Mammary epithelial cell (primary cell): ENCODE measurements at places on chromosomes 7 and 10. TPM values are rescaled to one million over a fixed set of nuclear protein-coding genes. Genes with fewer than 3 reads are reported as not detected.
A peak's percentile ranks its signal among the peaks of the same experiment; 100 is the strongest.

- DNase-seq: peak; percentile 35
Observed at GRCh38 chr7:112484671-112485167, 3.9 kb downstream of the LSMEM1 start.

Gene SPAG6
- not detected in 2 replicates for total RNA-seq

DNA sequence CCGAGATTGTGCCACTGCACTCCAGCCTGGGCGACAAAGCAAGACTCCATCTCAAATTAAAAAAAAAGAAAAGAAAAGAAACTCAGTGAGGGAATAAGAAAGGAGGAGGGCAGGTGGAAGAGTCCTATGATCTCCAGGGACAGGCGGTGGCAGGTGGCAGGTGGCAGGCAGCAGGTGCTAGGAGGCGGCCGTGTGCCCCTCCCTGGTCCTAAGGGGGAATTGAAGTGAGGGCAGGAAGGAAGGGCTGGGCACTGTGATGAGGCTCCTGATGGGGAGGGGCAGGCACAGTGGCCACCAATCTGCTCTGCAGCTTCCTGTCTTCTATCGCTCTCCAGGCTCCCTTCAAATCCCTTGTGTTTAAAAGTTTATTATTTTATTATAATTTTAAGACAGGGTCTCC lies 41.2 kb upstream of the UBE3C start:
- no peak for DNase-seq

Gene LRRC4
- total RNA-seq: under 0.01 TPM

Gene CTAGE8
- total RNA-seq: 0.96 and 1.5 TPM in 2 replicates

DNA sequence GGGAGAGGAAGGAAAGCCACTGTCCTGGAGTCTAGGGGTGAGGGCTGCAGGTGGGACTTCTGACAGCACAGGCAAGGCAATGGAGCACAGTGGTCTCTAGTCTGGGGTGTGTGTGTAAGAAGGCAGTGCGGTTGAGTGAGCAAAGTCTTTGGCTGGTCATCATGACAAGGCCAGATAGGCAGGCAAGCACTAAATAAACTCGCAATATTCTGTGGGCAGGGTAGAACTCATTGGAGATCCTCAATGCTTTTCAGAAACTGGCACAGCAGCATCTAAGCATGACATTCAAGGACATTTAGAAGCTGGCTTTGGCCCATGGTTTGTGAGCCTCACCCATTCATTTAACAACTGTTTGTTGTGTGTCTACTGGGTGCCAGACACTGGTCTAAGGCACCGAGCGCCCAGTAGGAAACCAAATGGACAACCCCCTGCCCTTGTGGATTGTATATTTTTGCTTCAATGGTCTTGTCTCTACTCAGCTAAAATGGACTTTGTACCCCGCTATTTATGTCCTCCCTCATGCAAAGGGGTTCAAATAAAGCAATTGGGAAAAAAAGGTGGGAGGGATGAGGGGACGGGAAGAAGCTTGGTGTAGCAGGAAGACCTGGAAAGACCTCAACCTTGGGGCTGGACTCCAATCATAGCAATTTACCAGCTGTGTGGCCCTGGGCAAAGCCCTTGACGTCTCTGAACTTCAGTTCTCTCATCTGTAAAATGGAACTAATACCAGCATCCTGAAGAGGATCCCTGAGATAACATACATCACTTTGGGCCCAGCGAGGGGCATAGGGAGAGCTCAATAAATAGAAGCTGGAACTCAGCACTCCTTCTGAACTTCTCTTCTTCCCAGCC lies 116.0 kb downstream of the NEURL1 start:
- no peak for DNase-seq

DNA sequence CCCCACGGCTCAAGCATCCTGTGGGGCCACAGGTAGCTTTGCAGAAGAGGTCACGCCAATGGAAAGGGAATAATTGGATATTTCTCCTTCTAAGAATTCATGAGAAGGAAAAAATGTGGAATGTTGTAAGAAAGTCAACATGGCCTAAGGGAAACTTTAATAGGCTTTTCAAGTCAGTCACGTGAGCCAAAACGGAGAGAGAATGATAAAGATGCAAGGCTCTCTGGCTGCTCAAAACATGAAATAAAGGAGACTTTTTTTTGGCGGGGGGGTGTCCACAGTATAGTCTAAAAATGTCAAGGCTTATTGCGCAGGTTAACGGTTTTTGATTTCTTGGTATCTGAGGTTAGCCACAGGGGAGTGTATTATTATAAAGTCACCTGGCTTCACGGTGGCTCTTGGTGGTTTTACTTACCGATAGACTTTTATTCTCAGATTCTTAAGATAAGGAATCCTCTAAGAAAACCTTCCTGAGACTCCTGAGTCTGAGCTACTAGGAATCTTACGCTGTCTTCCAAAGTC lies 148.1 kb downstream of the ARHGAP21 start:
- no peak for DNase-seq

GRCh38 chr10:111102359-111102837 lies 25.6 kb downstream of the ADRA2A start:
- DNase-seq: no peak

DNA sequence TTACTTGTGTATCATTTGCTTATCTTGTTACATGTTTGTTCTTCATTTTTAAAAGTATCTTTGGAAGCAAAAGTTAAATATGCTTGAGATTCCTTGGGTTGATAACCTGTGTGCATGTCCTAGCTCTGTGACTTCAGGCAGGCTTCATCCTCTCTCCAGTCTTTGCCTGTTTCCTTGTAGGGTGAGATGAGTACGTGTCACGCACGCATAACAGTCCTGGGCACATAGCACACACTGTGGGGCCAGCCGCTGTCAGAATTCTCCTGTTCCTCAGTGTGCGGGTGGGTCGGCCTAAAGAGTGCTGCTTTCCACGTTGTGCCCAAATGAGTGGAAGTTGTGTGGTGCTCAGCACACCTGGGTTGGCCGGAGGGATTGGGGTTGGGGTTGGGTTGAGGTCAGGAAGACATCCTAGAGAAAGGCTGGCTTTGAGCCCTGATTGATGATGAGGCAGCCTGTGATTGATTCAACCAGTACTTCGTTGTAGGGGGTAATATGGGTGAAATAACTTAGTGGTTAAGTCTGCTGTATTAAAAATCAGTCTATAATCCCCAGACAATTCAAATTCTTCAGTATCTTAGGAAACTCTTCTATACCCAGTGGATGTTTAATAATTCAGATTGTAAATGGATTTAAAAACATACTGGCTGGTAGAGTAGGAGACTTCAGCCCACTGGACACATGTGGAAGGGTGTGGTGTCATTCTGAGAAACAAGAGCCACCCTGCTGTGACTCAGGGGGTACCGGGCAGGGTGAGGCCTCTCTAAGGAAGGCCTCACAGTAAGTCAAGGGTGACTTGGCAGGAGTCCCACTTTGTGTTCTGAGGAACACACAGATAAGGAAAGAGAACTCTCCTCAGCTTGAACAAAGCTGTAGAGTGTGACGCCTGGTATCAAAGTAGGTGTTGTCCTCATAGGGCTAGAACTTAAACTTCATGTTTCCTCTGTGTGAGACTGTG lies 54.8 kb downstream of the DAGLB start:
- peak; percentile 76 for DNase-seq

Gene CTNNA3
- not detected for total RNA-seq

Gene DGKI
- total RNA-seq: 1.5 TPM

Gene ARHGAP22
- 24.9 and 44.3 TPM in 2 replicates for total RNA-seq

Gene ANKRD7
- total RNA-seq: 1.7 TPM

DNA sequence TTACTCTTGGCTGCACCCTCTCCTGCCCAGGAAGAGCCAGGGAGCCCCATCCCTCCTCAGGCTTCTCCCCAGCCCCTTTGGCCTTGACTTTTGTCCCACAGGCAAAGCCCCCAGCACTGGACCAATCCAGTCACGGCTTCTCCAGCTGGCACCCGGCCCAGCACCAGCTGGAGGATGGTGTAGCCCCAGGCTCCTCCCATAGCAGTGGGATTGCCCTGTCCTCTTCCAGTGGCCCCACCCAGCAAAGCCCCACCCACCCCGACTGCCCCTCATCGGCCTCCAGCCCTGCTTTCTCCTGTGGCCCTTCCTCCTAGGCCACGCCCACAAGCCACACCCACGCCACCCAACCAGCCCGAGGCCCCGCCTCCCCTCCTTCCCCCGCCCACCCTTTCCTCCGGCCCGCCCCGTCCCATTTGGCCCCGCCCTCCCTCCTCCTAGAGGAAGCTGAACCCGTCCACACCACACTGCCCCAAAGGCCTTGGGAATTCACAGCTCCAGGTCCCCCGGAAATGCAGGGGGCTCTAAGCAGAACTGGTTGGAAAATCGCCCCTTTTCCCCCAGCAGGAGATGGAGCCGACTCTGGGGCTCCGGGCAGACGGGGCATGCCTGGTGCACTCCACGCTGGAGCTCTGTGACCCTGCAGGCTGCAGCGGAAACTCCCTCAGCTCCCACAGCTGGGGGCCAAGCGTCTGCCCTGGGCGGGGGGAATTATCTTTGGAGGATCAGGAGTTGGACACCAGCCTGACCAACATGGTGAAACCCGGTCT lies 25.2 kb downstream of the GET4 start:
- peak; percentile 57 for DNase-seq

- no peak for DNase-seq
Observed at GRCh38 chr10:43985941-43986340, 337.3 kb upstream of the ZNF32 start.

GRCh38 chr10:122504610-122504950 lies 43.2 kb downstream of the HTRA1 start:
- peak; percentile 72 for DNase-seq

- no peak for DNase-seq
Observed at GRCh38 chr7:120043250-120043649, 229.7 kb upstream of the KCND2 start.

GRCh38 chr7:43700059-43700501 lies 29.2 kb downstream of the COA1 start:
- peak; percentile 46 for DNase-seq

DNA sequence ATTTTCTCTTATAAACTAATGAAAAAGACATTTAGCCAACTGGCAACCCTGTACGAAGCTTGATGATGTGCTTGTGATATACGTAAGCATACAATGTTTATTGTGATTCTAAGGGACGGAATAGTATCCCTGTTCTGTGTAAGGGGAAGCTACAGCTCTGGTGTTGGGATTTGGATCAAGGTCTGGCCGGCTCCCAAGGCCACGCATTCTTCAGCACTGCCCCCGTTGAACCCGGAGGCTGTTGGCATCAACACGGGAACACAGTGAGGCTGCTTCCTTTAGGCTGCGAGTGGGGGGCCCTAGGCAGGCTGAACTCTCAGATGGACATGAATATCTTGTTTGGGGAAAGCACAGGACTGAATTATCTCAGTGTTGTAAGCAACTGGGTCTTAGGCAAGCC lies 180.6 kb downstream of the CAMK1D start:
- DNase-seq: no peak

DNA sequence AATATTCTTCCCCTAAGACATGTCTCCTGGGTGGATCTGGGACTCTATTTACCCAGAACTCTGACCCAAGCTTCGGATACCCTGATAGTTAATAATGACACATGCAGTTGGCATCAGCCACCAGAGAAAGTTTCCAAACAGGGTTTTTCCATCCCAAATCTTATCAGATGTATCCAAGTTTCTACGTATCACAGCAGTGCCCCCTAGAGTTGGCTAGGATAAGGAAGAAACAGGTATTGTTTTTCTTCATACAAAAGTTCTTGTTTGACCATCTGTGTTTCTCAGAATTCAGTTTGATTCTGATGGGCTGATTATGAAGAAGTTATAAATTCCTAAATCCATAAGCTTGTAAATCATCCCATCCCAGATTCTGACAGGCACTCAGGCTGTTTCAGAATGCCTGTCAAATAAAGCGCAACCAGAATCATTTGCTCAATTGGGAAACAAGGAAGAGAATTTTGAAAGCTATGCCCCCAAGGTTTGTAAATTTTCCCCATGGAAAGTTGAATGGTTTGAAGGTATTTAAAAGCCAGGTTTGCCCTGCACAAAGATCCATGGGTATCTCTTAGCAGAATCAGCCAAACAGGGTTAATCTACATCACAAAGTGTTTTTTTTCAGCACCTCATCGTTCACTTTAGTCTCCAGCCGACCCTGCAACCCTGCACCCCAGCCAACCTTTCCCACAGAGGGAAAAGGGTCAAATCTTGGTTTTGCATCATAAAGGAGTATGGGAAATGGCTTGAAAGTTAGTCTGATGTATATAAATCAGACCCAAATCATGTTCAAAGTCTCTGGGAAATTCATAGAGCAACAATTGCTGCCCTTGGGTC lies 47.4 kb downstream of the NRAP start:
- DNase-seq: no peak

Gene TMEM72
- not detected in 2 replicates for total RNA-seq

GRCh38 chr10:62916141-62916603 lies 100.0 kb upstream of the EGR2 start:
- peak; percentile 97 for DNase-seq

DNA sequence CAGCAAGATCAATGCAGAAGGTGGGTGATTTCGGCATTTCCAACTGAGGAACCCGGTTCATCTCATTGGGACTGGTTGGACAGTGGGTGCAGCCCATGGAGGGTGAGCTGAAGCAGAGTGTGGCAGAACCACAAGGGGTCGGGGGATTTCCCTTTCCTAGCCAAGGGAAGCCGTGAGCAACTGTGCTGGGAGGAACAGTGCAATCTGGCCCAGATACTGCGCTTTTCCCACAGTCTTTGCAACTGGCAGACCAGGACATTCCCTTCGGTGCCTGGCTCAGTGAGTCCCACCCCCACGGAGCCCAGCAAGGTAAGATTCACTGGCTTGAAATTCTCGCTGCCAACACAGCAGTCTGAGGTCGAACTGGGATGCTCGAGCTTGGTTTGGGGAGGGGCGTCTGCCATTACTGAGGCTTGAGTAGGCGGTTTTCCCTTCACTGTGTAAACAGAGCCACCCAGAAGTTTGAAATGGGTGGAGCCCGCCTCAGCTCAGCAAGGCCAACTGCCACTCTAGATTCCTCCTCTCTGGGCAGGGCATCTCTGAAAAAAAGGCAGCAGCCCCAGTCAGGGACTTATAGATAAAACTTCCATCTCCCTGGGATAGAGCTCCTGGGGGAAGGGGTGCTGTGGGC lies 58.6 kb upstream of the SLC26A5 start:
- DNase-seq: no peak

GRCh38 chr7:117248829-117249228 lies 74.0 kb downstream of the WNT2 start:
- no peak for DNase-seq

DNA sequence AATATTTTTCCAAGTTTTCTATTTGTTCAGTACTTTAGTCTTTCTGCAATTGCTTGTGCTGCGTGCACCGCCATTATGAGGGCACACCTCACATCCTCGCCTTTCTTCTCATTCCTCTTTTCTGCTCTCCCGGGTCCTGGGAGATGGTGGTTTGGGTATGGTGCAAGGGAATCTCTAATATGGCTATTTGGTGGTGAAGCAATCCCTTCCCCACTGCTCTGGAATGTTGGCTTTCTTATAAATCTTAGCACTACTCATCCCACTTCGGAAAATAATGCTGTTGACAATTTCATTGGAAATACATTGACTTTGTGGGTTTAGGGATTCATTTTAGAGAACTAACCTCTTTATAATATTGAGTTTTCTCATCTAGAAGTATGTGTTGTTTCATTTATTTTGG lies 1.9 kb upstream of the GCK start:
- no peak for DNase-seq

Gene NKX1-2
- 4.4 and 6.1 TPM in 2 replicates for total RNA-seq
